ENCODE measurements at places on chromosomes 3 and 15.

DNA sequence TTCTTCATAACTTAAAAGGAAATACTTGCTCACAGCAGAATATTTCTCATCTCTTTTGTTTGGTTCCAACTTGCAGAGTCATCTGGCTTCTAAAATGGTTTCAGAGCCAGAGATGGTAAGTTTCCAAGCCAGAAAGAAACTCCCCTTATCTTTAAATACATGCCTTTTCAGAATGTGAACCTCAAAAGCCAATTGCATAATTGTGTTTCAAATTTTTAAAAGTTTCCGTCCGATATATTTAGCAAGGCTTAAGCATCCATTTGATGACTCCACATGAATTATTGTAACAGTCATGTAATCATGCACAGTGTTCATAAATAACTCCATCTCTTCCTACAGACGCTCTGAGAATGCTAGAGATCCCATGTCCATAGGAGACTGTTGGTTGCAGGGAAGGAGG lies 40.6 kb upstream of the C3orf80 start:
- DNase-seq: no peak

DNA sequence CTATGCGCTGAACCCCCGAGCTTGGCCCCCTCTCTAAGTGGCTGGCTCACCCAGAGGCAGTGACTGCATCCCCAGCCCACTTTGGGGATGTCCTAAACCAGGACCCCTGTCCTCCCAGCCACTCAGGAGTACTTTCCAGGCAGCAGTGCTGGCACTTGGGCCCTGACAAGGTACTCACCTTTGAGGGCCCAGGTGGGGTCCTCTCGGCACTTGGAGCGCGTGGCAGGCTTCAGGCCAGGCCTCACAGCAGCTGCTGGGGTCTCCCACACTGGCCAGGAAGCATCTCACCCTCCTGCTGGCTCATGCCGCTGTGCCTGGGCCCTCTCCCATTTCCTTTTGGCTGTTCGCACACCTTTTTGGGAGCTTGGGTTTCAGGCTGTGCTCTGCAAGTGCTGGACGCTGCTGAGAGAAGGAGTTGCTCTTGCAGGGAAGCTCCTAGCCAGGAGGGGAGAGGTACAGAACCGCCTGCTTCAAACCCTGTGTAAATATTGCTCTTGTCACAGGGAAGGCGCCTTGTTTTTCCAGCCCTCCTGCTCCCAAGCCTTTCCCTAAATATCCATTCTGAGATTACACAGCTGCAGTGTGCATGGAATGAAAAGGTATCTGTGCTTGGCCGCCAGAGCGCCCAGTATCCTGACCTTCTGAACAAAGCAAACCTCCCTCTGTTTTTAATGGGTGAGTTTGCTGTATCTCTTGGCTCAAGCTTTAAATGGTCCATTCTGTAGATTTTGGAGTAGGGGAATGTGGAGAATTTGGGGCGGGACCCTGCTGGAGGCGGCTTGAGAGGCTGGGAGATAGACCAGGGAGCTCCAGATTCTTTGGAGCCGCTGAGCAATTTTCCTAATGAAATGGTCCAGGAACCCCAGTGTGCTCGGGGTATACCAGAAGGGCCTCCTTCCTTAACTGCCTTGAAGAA lies 45.6 kb downstream of the DNASE1L3 start:
- no peak for DNase-seq

- DNase-seq: no peak
Measured at GRCh38 chr3:111862415-111862814, 3.4 kb downstream of the PHLDB2 start.

DNA sequence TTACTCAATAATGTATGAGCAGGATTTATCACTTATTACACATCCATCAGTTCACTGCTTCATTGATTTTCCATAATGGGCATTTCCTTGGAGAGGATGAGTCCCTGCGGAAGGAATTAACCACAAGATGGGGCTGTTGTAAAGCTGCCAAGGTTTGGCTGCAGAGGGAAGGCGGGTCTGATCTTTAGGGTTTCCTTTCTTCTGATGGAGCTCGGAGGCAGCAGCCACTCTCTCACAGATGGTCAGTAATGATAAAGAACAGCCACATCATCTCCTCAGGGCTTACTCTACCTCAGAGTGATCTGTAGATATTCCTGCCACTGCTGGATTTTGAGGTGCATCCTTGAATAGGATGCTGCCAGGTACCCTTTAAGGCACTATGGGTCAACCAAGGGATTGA lies 115.2 kb downstream of the USP13 start:
- DNase-seq: no peak

GRCh38 chr15:91944331-91944730 lies 90.8 kb downstream of the SLCO3A1 start:
- DNase-seq: no peak

- no peak for DNase-seq
Measured at GRCh38 chr3:185754920-185755319, 69.9 kb downstream of the IGF2BP2 start.

GRCh38 chr3:18866899-18867298 lies 281.4 kb upstream of the KCNH8 start:
- DNase-seq: no peak

- no peak for DNase-seq
Measured at GRCh38 chr3:115052906-115053305, 94.2 kb downstream of the ZBTB20 start.

GRCh38 chr15:78079298-78080087 lies 2.0 kb upstream of the TBC1D2B start:
- no peak for DNase-seq

- DNase-seq: no peak
Measured at GRCh38 chr3:111603679-111604078, 8.5 kb upstream of the ZBED2 start.

DNA sequence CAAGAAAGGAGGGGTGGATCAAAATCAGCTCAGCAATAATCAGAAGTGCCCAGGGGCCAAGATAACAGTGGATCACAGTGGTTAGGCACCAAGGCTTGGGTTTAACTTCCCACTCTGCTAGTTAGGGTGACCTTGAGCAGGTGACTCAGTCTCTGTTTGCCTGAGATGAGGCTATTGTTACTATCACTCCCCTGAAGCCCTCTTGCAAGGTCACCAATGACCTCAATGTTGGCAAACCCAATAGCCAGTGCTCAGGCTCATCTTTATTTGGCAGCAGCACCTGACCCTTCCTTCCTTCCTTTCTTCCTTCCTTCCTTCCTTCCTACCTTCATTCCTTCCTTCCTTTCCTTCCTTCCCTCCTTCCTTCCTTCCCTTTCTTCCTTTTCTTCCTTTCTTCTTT lies 102.4 kb upstream of the HACD2 start:
- DNase-seq: no peak

DNA sequence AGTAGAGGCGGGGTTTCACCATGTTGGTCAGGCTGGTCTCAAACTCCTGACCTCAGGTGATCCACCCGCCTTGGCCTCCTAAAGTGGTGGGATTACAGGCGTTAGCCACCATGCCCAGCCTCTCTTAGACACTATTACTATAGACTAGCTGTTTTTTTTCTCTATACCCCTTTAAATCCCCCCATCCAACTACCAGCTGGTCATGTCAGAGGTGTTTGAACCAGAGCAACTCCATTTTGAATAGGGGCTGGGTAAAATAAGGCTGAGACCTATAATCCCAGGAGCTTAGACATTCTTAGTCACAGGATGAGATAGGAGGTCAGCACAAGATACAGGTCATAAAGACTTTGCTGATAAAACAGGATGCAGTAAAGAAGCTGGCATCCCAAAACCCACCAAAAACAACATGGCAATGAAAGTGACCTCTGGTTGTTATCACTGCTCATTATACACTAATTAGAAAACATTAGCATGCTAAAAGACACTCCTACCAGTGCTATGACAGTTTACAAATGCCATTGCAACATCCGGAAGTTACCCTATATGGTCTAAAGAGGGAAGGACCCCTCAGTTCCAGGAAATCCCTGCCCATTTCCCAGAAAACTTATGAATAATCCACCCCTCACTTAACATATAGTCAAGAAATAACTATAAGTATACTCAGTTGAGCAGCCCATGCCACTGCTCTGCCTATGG lies 57.8 kb upstream of the GPD1L start:
- no peak for DNase-seq

GRCh38 chr3:5657106-5657505 lies 469.6 kb downstream of the EDEM1 start:
- DNase-seq: no peak

- DNase-seq: no peak
Measured at GRCh38 chr15:58566029-58566428, 134.2 kb downstream of the LIPC start.

DNA sequence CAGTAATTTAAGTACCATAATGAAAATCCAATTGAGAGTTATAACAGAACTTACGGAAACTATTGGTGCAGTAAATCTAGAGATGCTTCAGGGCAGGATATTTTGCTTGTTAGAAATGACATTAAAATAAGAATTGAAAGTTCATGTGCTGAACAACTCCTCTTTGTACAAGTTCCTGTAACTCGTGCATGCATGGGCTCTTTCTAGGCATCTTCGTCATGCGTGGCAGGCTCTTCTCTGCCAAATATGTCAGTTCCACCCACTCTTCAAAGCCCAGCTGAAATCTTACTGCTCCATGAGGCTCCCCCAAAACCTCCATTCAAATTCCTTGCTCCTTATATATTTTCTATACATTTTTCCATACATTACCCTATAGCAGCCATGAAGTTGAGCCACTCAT lies 48.7 kb downstream of the FBN1 start:
- DNase-seq: no peak

- DNase-seq: no peak
Measured at GRCh38 chr15:42080186-42080918, 14.0 kb downstream of the PLA2G4D start.

DNA sequence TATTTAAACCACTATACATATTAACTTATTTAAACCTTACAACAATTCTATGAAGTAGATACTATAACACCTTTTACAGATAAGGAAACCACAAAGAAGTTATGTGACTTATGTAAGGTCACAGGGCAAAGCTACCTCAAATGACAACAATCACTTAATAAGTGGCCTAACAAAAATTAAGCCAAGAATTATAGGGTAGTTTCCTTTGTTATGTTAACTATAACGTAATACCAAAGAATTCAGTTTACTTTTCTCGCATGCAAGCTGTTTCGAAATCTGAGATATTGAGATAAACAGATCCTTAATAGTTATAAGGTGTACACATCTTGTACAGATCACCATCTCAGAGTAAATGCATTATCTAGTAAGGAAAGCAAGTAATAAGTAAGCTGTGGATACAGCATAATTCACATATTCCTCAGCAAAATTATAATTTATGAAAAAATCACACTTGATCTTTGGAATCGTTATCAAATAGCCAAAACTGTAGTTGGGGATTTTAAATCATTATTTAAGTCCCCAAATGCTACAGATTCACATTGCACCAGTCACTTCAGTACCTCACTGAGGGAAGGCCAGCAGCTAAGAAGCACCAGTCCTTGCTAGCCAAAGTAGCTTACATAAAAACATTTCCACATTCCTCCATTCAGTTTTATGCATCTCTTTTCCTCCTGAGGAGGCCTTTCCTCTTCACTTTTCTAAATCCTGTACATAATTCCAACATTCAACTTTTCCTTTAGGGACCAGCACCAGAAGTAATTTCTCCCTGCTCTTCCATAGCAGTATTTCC lies 226.8 kb downstream of the TBC1D5 start:
- no peak for DNase-seq

DNA sequence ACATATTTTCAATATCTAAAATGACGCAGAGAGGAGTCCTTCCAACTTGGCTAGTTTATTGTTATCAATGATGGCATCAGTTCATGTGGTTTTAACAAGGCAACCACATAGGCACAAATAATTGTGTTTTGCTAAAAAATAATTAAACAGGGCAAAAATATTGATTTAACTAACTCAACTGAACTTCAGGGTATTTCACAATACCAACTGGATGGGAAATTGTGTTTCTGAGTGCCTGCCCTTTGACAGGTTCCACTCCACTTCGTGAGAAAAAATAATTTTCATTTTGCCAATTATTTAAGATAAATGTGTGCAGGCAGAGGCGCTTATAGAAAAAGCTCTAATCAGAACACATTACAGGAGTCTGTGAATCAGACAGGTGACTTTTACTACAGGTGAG lies 689.3 kb upstream of the CCDC54 start:
- DNase-seq: no peak

DNA sequence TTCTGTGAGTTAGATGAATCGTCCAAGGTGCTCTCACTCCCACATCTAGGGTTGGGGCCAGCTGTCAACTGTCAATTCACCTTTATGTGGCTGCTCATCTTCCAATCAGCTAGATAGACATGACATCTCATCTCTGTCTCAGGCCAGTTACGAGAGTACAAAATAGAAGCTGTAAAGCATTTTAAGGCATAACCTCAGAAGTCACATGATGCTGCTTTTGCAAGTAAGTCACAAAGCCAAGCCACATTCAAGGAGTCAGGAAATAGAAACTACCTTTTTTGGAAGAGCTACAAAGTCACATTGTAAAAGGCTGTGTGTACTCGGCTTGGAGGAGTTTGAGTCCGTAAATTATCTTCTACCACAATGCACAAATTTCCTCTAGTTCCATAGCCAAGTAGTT lies 5.1 kb upstream of the CCR1 start:
- DNase-seq: no peak

DNA sequence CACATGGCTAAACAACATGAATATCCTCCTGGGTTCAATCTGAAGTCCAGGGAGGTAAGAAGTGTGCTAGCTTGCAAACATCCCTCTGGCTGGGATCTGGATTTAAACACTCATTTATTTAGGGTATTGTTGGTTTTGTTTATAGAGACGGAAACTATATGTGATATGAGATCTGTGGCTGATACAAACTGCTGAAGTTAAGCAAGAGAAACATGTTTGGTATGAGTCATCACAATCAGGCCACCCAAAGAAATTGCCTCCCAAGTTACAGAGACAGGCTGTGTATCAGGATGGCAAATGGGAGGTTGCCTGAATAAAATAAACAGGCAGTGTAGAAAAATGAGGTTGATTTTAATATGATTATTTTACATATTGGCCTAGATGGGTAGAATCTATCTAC lies 562.1 kb downstream of the IGSF11 start:
- DNase-seq: no peak

DNA sequence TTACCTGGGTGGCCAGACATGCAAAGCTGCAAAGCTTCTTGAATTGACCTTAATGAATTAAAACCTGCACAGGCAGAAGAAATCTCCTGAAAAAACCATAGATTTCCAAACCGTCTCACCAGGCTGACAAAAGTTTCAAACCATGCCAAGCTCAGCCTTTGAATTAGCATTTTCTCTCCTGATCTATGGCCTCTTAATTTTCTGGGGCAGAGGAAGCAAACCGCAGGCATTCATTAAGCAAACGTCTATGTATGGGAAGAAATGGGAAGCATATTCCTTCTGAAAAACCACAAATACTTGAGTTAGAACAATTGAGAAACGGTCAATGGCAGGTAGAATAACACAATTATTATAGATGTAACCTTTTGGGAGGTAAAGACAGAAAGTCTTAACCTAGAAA lies 500.2 kb upstream of the NR2F2 start:
- DNase-seq: no peak

DNA sequence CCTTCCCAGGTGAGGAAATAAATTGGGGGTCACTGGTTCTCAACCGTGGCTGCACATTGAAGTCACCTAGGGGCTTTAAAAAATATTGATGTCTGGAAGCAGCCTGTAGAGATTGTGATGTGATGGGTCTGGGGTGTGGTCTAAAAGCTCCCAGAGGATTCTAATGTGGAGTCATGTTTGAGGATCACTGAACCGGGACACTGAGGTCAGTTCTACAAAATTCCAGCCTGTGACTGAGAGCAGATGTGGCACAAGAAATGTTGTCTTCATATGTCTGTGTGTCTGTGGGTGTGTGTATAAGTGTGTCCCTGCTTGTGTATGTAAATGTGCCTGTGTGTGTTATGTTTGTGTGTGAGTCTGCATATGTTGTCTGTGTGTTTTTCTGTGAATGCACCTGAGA lies 79.9 kb downstream of the TLE3 start:
- no peak for DNase-seq
